Mesothelial cell of epicardium (in vitro differentiated cells): ENCODE measurements at places on chromosomes 2 and 18. TPM values are rescaled to one million over a fixed set of nuclear protein-coding genes. Genes with fewer than 3 reads are reported as not detected.

DNA sequence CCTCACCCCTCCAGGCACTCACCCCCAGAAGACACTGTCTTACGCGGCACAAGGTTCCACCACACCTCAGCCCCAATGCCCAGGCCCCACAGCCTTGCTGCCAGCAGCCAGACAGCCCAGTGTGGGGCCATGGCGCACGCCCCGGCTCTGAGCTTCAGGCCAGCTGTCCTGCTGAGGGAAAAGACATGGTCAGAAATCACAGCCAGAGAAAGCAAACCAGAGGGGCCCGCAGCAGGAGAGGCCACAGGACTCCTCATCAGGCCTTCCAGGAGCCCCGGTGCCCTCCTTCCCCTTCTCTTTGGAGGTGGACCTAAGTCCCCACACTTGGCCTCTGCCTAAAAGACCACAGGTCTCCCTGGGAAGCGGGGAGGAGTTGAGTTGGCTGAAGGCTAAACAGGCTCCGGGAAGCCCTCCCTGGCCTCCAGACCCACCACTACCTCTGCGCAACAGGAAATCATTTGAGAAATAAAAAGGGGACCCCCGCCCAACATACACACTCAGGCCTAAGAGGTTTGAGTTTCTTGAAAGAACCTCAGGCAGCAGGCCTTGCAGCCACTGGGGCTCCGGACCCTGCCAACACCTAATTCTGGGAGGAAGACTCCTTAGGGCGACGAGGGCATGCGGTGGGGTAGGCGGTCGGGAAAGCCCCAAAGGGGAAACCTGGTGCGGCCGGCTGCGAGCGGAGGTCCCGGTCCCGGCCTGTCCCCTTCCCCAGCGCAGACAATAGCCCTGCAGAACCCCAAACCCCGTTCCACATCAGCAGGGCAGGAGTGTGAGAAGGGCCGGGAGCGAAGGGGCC, 1.9 kb downstream of the SEMA4C start:
- peaks cover 35% of the 10 kb centered on the region for H3K4me1 ChIP-seq
- no peaks in the 10 kb centered on the region for H3K27me3 ChIP-seq
- H3K36me3 ChIP-seq: peaks cover 11% of the 10 kb centered on the region
- peak overlapping the region; percentile 90 for H3K4me3 ChIP-seq

GRCh38 chr2:38076710-38077430, 919 bp upstream of the CYP1B1 start:
- peak overlapping the region; percentile 96 for H3K27ac ChIP-seq
- DNase-seq: peak; percentile 80
- peaks cover 63% of the 10 kb centered on the region for H3K4me1 ChIP-seq
- H3K4me3 ChIP-seq: peak overlapping the region; percentile 77
- H3K27me3 ChIP-seq: peaks cover 46% of the 10 kb centered on the region

DNA sequence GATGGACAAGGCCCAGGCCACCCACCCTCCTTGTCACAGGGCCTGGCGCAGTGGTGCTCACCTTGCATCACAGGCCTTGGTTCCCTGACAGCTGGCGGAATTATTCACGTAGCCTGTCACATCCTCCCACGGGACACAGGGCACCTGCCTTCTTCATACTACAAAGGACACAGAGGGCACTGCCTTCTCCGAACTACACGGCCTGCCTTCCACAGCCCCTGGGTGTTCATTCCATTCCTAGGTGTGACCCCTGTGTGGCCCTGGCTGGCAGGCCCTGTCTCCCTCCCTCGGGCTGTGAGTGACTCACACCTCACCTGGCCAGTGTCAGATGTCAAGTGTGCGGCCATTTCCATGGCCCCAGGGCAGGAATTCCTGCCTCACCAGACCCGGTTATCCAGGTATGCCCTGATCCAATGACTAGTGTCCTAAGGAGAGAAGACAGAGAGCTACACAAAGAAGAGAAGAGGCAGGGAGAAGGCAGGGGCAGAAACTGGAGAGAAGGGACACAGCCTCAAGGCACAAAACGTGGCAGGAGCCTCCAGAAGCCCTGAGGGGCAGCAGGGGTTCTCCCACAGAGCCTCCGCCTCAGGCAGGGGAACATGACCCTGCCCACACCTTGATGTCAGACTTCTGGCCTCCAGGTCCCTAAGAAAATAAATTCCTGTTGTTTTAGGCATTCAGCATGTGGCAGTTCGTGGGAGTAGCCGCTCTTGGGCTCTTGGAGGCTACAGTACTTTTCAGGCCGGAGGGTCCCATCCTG, 43.4 kb downstream of the MBP start:
- H3K4me3 ChIP-seq: no peak overlapping the region
- H3K36me3 ChIP-seq: no peaks in the 10 kb centered on the region
- DNase-seq: no peak
- H3K27me3 ChIP-seq: peaks cover 13% of the 10 kb centered on the region

- no peak for DNase-seq
- H3K4me3 ChIP-seq: no peak overlapping the region
- peaks cover 17% of the 10 kb centered on the region for H3K4me1 ChIP-seq
- no peaks in the 10 kb centered on the region for H3K27me3 ChIP-seq
- H3K36me3 ChIP-seq: no peaks in the 10 kb centered on the region
Observed at GRCh38 chr2:85591563-85591962, 4.0 kb upstream of the RNF181 start.

The PSMA8 gene
- total RNA-seq: 0.22 TPM in 1 of 3 replicates, not detected in the others

The ASIC4 gene
- total RNA-seq: 0.98 to 1.4 TPM (median 1.1 TPM) in 3 replicates

DNA sequence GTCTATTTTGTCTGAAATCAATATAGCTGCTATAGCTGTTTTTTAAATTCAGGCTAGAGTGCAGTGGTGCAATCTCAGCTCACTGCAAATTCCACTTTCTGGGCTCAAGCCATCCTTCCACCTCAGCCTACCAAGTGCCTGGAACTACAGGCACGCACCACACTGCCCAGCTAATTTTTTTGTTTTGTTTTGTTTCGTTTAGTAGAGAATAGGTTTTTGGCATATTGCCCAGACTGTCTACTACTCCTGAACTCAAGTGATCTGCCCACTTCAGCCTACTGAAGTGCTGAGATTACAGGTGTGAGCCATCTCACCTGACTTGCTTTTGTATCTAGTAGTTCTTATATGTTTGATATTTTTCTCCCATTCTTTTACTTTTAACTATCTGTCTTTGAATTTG, 259.7 kb downstream of the CDH19 start:
- H3K4me3 ChIP-seq: no peak overlapping the region
- H3K36me3 ChIP-seq: no peaks in the 10 kb centered on the region
- no peak overlapping the region for H3K27ac ChIP-seq
- no peaks in the 10 kb centered on the region for H3K27me3 ChIP-seq

The GPR45 gene
- not detected in 3 replicates for total RNA-seq

GRCh38 chr2:41930807-41931566, 116.8 kb upstream of the PKDCC start:
- H3K4me1 ChIP-seq: peaks cover 73% of the 10 kb centered on the region
- no peaks in the 10 kb centered on the region for H3K36me3 ChIP-seq
- H3K4me3 ChIP-seq: no peak overlapping the region

The TM4SF20 gene
- total RNA-seq: not detected in 3 replicates

DNA sequence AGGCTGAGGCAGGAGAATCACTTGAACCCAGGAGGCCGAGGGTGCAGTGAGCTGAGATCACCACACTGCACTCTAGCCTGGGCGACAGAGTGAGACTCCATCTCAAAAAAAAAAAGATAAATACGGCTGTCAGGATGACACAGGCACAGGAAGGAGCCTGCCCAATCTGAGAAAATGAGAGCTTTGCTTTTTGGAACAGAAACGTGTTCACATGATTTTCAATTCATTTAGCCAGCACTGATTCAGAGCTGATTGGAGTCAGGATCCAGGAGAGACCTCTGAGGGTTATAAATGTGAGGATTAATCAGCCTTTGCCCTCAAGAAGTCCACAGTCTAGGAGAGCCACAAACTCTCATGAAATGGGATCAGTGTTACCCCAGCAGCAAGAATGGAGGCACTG, 6.9 kb upstream of the SMAD7 start:
- H3K36me3 ChIP-seq: no peaks in the 10 kb centered on the region
- H3K27me3 ChIP-seq: no peaks in the 10 kb centered on the region
- H3K4me1 ChIP-seq: peaks cover 45% of the 10 kb centered on the region

DNA sequence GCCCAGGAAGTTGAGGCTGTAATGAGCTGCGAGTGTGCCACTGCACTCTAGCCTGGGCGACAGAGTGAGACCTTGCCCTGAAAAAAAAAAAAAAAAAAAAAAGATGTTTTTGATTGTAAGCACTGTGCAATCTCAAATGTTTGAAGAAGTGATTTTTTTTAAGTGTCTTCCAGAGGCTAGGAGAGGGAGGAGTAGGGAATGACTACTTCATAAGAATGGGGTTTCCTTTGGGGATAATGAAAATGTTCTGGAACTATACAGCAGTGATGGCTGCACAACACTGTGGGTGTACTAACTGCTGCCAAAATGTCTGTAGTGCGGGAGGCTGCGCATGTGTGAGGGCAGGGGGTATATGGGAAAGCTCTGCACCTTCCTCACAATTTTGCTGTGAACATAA, 83.7 kb downstream of the MCFD2 start:
- H3K36me3 ChIP-seq: peaks cover 2% of the 10 kb centered on the region
- no peaks in the 10 kb centered on the region for H3K4me1 ChIP-seq
- peaks cover 3% of the 10 kb centered on the region for H3K27me3 ChIP-seq
- peak overlapping the region; percentile 66 for H3K27ac ChIP-seq
- DNase-seq: no peak
- H3K4me3 ChIP-seq: no peak overlapping the region

DNA sequence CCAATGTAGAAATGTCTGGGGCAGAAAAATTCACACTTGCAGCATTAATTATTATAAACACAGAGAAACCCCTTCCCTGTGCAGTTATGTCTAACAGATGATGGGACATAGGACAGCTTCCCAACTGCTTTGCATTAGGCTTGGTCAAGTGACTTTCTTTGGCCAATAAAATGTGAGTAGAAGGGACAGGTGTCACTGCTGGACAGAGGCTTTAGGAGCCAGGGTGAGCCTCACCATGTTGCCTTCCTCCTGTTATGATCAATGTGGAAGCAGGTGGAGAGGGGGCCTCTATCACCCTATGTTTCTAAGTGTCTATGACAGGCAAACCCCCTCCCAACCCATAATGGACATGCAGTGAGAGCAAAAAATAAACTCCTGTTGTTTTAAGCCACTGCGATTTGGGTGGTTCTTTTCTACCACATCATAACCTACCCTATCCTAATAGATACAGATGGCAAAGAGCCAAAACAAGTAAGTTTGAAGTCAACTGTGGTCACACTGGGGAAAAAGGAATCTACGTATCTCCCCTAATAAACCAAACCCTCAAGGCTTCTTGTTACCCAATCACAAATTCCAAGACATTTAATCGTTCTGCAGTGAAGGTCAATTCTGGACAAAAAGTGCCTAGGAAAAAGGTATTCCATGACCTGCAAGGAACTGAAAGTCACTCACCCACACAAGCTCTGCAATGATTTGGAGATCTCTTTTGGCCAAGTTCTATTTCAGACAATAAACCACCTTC, 28.6 kb upstream of the POU3F3 start:
- no peak overlapping the region for H3K4me3 ChIP-seq
- H3K36me3 ChIP-seq: peaks cover 1% of the 10 kb centered on the region
- H3K27ac ChIP-seq: no peak overlapping the region
- peaks cover 54% of the 10 kb centered on the region for H3K27me3 ChIP-seq

DNA sequence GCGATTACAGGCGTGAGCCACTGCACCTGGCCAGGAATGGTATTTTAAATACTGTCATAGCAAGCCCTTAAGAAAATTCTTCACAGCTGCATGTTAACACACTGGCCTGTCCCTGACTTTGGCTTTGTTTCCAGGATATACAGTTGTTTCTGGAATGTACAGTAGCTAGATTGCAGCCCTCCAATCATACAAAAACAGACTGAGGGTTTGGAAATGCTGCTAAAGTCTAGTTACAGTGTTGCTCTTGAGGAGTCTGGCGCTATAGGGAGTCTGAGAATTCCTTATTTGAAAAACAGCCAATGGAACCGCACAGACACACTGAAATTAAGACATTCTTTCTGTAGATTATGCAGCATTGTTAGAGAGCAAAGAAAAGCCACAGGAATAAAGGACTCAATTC, 37.7 kb downstream of the STON1 start:
- H3K4me1 ChIP-seq: peaks cover 39% of the 10 kb centered on the region
- H3K36me3 ChIP-seq: peaks cover 8% of the 10 kb centered on the region
- DNase-seq: no peak
- peak overlapping the region; percentile 66 for H3K27ac ChIP-seq
- no peak overlapping the region for H3K4me3 ChIP-seq
- no peaks in the 10 kb centered on the region for H3K27me3 ChIP-seq

The RNF125 gene
- 0.63 to 0.82 TPM (median 0.74 TPM) in 3 replicates for total RNA-seq

GRCh38 chr2:45891719-45892424, 240.4 kb downstream of the PRKCE start:
- H3K4me3 ChIP-seq: no peak overlapping the region
- H3K4me1 ChIP-seq: peaks cover 24% of the 10 kb centered on the region
- no peaks in the 10 kb centered on the region for H3K36me3 ChIP-seq
- H3K27ac ChIP-seq: no peak overlapping the region

The RAB6C gene
- total RNA-seq: 0.16 to 0.18 TPM in 2 of 3 replicates, not detected in the other

- H3K27me3 ChIP-seq: no peaks in the 10 kb centered on the region
- no peaks in the 10 kb centered on the region for H3K36me3 ChIP-seq
- no peak for DNase-seq
- H3K27ac ChIP-seq: no peak overlapping the region
Observed at GRCh38 chr18:2087877-2088673, 483.2 kb downstream of the METTL4 start.

The CYRIA gene
- total RNA-seq: 3.9 to 4.5 TPM (median 4.0 TPM) in 3 replicates

GRCh38 chr18:45567123-45567522, 48.2 kb upstream of the SLC14A2 start:
- no peaks in the 10 kb centered on the region for H3K36me3 ChIP-seq
- no peaks in the 10 kb centered on the region for H3K27me3 ChIP-seq
- DNase-seq: no peak
- peaks cover 83% of the 10 kb centered on the region for H3K4me1 ChIP-seq
- no peak overlapping the region for H3K4me3 ChIP-seq
